ENCODE measurements at places on chromosomes 1 and 21.

DNA sequence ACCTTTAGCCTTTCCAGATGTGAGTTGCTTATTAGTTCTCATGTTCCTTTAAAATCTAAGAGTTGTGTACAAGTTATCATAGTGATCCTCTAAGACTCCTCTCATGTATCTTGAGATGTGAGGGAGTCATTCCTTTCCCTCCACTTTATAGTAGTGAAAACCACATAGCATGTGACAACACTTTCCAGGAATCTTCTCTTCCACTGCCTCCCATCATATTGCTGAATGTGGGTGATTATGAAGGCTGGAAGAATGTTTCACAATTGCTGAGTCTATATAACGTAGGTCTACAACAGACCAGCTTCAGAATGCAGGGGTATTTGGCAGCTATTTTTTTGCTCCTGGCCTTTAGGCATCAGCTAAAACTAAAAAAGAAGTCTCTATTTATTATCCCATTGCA, 44.7 kb upstream of the LRRC7 start:
- no peak for DNase-seq

- DNase-seq: no peak
Observed at GRCh38 chr1:229888561-229889001, 178.5 kb upstream of the GALNT2 start.

GRCh38 chr21:21439761-21440160, 441.6 kb downstream of the NCAM2 start:
- no peak for DNase-seq

DNA sequence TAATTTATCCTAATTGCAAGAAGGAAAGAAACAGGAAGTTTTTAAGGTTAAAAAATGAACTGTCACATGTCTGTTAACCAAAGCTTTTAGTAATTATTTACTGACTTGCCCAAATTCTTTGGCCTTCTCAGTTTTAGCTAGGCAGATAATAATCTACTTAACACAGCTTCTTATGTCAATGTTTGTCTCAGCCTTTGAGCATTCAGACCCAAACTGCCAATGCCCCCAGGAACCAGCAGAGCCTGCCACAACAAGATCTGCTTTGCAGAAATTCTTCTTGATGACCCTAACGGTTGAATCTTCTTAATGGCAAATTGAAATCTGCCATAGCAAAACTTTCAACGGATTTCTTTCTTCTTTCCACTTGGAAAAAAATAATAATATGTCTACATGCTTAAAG, 792.4 kb upstream of the ADGRL2 start:
- no peak for DNase-seq

- DNase-seq: no peak
Observed at GRCh38 chr21:35475762-35476161, 426.7 kb upstream of the RUNX1 start.

DNA sequence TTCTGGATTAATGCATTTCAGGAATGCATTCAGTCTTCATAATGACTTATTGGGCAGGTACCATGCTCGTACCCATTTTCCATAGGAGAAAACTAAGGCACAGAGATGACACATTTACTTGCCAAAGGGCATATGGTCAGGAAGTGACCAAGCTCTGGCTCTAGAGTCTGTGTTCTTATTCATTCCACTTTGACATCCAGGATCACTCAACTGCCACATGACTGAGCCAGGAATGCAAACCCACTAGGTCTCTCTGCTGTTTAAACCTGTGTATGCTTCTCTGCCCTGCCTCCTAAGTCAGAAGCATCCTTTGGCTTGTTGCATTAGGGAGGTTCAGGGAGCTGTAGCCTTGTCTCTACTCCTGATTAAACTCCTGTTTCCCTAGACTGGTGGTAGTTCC, 7.5 kb downstream of the KAZN start:
- no peak for DNase-seq

GRCh38 chr1:183773482-183774274, 31.2 kb upstream of the RGL1 start:
- DNase-seq: no peak

- DNase-seq: no peak
Observed at GRCh38 chr1:248805876-248806275, 19.8 kb downstream of the SH3BP5L start.

DNA sequence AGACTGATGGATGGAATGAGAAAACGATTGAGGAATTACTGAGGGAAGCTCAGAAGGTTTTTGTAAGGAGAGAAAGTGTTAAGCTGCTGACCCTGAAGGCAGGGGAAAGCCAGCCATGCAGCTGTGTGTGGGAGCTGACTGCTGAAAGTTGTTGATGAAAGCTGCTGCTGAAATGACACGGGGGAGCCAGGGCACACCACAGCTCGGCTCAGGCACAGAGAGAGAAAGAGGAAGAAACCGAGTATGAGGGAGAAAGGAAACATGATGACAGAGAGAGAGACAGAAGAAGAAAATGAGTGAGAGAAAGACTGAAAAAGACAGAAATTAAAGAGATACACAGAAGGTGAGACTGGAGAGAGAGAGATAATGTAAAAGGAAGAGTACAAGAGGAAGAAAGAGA, 115.5 kb downstream of the LRRC53 start:
- no peak for DNase-seq

Measured in T follicular helper cell (primary cell).